ENCODE measurements at places on chromosomes 6 and 20.

GRCh38 chr6:112620812-112621569 lies 273.9 kb downstream of the RFPL4B start:
- no peak for DNase-seq

GRCh38 chr20:44618318-44618731 lies 33.2 kb downstream of the ADA start:
- no peak for DNase-seq

GRCh38 chr6:168935628-168936010 lies 318.0 kb downstream of the THBS2 start:
- no peak for DNase-seq

- DNase-seq: no peak
These were observed 334.9 kb upstream of the JARID2 start for GRCh38 chr6:14910692-14911547.

- DNase-seq: no peak
These were observed 59.7 kb upstream of the MYB start for GRCh38 chr6:135121434-135121833.

DNA sequence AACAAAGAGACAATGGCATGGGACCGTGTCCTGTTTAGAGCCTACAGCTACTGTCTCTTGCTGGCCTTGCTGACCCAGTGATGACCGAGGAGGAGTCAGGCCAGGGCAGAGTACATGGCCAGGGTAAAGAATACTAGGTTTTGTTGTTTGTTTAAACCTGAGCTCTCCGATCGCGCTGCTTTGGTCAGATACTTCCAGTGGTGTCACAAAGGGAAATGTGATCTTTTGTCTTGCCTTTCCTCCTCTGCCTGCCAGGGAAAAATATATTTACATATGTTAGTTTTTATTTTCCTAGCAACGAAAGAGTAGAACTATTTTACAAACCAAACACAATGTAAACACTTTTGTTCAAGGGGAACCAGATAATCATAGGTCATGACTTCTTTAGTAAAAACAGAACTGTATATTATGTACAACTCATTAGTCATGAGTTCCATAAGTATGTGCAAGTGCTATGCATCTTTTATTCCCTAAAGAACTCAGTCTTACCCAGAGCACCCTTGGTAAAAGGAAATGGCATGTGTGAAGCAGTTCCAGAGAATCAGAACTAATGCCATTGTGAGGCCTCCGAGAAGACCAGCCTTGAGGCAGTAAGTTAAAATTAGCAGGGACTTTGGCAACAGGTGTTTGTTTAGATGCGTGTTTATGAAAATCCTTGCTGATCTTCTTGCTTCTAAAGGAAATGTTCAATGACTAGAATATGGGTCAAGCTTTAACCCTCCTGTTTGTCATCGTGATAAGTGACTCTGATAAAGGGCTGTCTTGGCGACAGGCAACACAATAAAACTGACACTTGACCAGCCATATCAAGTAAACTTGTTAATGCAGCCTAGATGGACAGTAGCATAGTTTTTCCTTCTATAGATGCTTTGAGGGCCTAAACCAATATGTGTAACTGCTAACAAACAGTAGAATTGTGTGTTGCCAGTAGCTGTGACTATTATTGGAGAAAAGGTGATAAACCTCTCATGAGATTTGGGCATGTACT lies 204.6 kb downstream of the NKAIN2 start:
- no peak for DNase-seq

- no peak for DNase-seq
These were observed 24.9 kb upstream of the HDGFL1 start for GRCh38 chr6:22544476-22544875.

GRCh38 chr6:17851720-17852161 lies 135.7 kb downstream of the KIF13A start:
- no peak for DNase-seq

DNA sequence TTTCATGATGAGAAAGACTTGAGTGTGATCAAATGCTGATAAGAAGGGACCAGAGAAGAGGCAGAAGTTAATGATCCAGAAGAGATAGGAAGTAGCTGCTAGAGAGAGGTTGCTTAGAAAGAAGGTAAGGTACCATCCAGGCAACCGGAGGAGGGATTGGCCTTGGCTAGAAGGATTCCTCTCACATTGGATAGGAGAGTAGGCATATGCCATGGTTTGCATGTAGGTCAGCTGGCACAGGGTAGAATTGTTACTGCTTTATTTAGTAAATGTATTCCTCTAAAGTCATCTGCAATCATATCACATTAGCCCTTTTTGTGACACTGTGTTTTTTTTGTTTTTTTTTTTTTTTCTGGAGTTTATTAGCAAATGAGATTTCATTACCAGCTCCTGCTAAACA lies 580.9 kb upstream of the FLRT3 start:
- DNase-seq: no peak

DNA sequence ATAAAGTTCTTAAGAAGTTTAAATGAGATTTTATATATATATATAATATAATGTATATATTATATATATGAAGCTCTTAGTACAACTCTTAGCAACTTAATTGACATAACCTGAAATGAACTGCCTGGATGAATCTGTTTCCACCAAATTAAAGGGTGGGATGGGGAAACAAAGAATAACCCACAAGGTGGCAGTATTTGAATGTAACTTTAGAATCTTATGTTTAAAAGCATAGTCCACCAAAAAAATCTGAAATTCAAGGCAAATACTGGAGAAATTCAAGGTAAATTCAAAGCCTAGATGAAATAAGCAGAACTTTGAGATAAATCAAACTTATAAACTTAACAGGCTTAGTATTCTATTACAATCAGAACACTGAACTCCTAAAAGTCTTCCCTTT lies 4.4 kb upstream of the IBTK start:
- no peak for DNase-seq

GRCh38 chr6:145276756-145277155 lies 458.6 kb downstream of the EPM2A start:
- no peak for DNase-seq

GRCh38 chr6:17392978-17393891 lies at the start of gene CAP2:
CAP2 (plus strand) TSS chr6:17393595; CDS start chr6:17421556, 27,961 bp downstream.
- DNase-seq: peak; percentile 69

- DNase-seq: no peak
These were observed 15.6 kb downstream of the GABRR2 start for GRCh38 chr6:89299466-89299850.

- DNase-seq: no peak
These were observed 64.4 kb downstream of the HACE1 start for GRCh38 chr6:104795363-104795762.

DNA sequence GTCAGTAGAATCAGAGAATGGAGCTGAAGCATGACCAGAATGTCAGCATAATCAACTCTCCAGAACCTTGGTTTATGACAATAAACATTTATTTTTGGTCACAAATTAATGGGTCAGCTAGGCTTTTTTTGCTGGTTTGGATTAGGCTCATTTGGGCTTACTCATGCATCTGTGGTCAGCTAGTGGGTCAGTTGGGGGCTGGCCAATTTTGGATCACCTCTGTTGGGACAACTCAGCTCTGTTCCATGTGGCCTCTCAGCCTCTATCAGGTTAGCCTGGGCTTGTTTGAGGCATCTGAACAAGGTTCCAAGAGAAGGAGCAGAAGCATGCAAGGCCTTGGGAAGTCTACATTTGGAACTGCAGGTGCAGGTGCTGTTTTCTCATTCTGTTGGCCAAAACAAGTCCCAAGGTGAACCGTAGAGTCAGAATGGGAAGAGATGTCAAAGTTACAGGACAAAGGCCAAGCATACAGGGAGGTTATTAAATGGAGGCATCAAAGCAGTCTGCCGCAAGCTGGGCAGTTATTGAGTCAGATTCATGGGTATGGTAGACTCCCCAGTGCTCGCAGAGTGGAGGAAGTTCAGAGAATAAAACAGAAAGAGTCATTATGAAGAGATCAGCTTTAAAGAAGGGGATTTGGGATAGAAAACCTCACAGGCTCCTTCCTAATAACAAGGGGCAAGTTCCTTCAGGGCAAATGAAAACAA lies 173.0 kb downstream of the PLCB4 start:
- no peak for DNase-seq

- no peak for DNase-seq
These were observed 88.0 kb downstream of the METTL24 start for GRCh38 chr6:110270165-110270564.

DNA sequence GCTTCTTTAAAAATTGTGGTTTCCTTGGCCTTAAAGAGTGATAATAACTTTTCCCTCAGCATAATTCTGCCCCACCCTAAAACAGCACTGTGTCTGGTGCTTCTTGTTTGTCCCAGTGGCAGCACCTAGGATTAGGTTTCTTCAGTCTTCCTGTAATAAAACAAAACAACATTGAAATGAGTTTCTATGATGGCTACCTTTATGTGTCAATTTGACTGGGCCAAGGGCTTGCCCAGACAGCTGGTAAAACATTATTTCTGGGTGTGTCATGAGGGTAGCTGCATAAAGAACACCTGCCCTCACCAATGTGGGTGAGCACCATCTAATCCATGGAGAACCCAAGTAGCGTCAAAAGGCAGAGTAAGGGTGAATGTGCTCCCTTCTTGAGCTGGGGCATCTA lies 117.8 kb downstream of the QRSL1 start:
- no peak for DNase-seq

DNA sequence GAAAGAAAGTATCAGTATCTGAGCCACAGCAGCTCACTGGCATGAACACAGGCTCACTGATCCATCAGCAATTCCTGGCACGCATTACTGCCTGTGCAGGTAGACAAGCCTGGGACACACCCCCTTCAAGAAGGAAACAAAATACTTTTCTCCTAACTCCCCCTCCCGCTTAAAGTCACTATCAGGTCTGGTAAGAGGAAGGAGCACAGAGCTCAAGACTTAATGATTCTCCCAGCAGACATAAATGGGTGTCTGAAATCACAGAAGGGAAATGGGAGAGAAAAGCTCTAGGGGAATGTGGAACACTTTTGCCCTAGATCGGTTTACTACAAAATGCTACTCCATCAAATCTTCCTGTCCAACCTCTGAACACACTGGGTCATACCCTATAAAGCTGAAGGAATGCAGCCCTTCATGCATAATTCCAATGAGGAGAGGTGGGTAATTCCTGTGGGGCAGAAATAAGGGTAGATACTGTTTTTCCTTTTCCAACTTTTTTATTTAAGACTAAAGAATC lies at the start of gene ADGRF1:
ADGRF1 (minus strand) TSS at position 58 of the 517 bp plus-strand sequence. CDS start 13,271 bp downstream, outside the sequence.
- DNase-seq: no peak

- no peak for DNase-seq
These were observed 842.0 kb upstream of the FLRT3 start for GRCh38 chr20:15179381-15179780.

DNA sequence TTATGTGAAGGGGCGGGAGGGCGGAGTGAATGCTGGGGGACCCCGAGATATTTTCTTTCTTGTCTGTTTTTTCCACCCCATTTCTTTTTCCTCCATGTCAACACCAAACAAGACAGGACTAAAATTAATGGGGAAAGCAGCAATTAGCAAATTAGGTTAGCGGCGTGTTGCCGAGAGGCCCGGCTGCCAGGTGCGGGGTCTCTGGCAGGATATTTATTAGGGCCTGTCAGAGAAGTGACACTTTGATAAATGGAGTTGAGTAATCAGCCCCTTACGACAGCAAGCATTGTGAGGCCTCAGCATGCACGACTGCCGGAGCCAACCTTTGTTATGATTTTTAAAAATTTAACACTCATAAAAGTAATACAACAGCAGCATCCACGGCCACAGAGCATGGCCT lies 193.8 kb downstream of the DHX35 start:
- no peak for DNase-seq

- DNase-seq: no peak
These were observed 26.6 kb upstream of the SUMO4 start for GRCh38 chr6:149373511-149373910.

DNA sequence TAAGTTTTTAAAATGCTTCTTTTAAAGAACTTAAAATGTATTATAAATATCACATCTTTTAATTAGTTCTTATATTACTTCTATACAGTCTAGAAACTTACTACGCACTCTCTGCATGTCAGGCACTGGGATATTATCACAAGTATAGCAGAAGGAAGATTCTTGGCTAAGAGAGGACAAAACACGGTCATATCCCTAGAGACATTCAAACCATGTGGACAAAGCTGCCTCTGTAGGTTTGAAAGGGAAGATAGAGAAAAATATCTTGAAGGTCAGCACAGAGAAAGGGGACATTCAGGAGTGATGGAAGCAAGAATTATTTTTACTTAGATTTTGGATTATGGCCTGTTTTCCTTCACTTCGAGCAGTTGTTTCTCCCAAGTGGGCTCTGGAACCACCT lies 64.1 kb downstream of the LRRC1 start:
- DNase-seq: no peak

DNA sequence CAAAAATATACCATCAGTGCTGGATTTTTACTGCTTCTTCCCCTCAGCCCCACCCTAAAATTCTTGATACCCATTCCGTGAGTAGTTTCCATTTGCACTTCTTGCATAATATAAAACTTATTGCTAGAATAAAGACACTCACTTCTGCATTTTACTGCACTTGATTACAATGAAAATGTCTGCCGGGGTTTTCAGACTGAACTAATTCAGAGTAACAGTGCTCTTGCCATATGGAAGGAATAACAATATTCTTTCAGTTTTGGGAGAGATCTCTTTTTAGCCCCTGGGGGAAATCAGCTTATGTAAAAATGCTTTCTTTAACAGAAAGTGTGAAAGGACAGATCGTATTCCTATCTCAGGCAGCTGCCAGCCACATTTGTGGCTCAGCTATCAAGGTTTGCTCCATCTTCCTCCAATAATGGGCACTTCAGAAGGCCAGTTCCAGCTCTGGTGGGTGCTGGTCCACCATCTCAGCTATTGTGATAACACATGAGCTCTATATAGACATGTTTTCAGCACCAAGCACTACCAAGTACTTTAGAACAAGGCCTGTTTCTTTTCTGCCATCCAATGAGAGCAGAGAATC lies 8.9 kb downstream of the SMLR1 start:
- DNase-seq: no peak

DNA sequence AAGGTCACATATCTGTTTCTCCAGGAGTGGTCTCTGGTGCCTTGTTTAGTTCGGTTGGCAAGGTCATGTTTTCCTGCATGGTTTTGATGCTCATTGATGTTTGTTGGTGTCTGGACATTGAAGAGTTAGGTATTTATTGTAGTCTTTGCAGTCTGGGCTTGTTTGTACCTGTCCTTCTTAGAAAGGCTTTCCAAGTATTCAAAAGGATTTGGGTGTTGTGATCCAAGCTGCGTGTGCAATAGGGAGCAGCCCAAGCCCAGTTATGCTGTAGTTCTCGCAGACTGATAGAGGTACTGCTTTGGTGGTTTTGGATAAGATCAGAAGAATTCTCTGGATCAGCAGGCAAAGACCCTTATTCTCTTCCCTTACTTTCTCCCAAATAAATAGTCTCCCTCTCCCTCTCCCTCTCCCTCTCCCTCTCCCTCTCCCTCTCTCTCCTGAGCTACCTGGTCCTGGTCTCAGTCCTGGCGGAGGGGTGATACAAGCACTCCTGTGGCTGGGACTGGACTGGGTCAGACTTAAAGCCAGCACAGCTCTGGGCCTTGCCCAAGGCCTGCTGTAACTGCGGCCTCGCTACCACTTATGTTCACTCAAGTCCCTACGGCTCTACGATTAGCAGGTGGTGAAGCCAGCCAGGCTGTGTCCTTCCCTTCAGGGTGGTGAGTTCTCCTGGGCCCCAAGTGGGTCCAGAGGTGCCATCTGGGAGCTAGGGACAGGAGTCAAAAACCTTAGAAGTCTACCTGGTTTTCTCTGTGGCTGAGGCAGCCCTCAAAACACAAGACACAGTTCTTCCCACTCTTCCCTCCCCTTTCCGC lies 27.3 kb upstream of the GRM4 start:
- DNase-seq: no peak
